Femur (tissue), 1 donor: ENCODE measurements at places on chromosomes 16 and 17.

DNA sequence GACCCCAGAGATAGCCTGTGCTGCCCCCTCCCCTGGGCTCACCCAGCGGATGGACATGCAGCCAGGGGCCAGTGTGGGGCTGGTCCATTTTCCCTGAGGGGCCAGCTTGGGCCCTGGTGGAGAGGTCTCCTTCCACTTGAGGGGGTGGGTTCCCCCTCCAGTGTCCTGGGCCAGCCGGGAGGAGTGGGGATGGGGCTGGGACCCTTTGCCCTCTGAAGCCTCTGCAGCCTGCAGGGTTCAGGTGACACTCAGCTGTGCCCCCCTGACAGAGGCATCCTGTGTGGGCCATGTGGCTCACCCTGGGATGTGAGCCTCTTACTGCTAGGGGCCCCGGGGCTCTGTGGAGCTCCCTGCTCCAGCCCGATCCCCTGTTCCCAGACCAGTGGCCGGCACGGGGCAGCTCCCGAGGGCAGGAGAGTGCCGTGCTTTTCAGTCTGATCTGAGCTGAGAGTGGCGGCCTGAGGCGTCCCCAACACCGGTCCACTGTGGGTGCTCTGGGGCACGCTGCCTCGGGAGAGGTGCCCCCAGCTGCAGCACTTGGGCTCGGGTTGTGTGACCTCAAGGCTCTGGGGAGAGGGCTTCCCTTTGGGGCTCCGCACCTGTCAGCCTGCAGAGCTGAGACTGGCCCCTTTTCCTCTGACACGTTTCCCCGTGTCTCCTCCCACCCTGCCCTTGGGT lies 439 bp upstream of the GNG13 start:
- DNase-seq, result no peak

DNA sequence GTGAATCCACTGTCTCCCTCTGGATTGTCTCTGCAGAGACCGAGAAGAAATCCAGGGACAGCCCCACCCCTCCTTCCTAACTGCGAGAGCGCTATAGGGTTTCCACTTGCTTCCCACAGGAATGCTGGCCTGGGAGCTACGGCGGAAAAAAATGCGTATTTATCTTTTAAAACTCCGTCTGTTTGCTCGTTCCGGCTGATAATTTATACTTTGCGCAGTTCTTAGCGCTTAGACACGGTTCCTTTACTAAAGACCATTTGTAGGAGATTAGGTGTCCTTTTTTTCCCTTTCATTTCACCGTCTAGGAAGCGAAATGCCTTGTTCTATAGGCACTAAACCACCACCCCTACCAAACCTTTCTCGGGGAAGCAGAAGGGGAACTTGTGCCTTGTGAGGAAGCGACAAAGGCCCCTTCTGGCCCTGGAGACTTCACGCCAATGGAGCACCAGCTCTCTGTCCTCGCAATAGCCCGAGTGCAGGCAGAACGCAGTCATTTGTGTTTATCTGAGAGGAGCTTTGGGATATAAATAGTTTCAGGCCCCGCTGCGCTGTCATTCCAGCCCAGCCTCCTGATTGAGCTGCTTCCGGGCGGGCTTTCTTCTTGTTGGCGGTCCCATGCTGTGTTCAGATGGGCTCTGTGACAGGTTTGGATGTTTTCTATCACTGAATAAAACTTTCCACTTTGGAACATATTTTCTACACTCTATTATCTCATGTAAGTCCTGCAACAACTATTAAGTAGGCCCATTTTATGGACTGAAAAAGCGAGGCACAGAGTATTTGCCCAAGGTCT lies 791 bp upstream of the SUPT4H1 start:
- DNase-seq, result peak; percentile 71

- DNase-seq, result peak; percentile 96
Observed at GRCh38 chr16:66516808-66517585, 32.9 kb downstream of the TK2 start.

GRCh38 chr17:44004761-44005526 lies 522 bp downstream of the NAGS start:
- peak; percentile 36 for DNase-seq

DNA sequence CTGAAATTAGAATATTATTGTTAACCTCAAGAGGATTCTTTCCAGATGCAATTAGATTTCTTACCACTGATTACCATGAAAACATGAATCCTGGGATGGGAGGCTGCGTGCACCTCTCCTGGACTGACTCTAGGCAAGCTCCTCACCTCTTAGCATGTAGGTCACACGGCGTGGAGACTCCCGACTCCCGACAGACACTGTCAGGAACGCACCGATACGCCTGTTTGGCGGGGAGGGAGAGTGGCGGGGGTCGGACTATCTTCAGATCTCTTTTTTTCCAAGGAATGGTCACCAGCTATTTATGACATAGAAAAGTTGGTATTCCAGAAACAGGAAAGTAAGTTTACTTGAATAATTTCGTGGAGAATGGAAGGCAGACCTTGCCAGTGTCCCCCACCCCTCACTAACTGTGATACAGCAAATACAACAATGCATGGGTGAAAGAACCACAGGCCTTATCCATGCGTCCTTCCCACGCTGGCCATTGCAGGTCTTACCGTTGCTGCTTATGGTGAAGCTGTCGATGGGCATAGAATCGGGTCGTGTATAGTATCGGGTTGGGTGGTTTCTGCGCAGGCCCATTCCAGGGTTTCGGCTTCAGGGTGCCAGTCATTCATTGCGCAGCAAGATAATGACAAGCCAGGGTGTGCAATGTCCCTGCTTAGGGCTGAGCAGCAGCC lies 62.6 kb upstream of the ENDOV start:
- DNase-seq, result no peak

DNA sequence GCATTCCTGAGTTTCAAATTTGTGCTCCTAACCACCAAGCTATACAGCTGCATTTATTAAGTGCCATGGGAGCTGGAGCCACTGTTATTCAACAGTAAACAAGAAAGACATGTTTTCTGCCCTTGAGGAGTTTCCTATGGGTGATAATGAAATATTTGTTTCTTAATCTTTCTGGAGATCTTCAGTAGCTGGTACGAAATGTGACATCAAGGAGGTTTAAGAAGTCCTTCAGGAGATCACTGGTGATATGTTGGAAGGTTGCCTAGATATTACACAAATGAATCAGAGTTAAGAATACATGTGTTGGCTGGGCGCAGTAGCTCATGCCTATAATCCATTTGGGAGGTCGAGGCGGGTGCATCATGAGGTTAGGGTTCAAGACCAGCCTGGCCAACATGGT lies 14.9 kb downstream of the RHOT1 start:
- DNase-seq, result no peak

DNA sequence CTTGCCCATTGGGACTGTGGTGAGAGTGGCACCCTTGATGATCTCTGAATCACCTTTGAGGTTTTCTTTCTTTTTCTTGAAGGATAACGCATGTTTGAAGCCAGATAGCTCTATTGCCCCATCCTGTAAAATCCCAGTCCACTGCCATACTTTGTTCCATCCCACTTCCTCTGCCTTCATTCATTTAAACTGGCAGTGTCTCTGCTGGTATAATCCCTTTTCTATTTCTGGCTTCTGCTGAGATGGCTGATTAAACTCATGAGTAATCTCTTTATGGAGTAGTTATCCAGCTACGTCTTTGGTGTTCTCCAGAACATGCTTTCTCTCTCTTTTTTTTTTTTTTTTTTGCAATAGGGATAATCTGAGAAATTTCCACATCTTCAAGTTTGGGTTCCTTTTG lies 656.5 kb upstream of the SALL1 start:
- DNase-seq, result no peak

GRCh38 chr16:56424791-56425438 lies 430 bp downstream of the AMFR start:
- peak; percentile 51 for DNase-seq

GRCh38 chr17:65185668-65186382 lies 48.7 kb downstream of the RGS9 start:
- DNase-seq, result no peak

GRCh38 chr17:68293490-68294195 lies 2.3 kb downstream of the ARSG start:
- DNase-seq, result no peak

DNA sequence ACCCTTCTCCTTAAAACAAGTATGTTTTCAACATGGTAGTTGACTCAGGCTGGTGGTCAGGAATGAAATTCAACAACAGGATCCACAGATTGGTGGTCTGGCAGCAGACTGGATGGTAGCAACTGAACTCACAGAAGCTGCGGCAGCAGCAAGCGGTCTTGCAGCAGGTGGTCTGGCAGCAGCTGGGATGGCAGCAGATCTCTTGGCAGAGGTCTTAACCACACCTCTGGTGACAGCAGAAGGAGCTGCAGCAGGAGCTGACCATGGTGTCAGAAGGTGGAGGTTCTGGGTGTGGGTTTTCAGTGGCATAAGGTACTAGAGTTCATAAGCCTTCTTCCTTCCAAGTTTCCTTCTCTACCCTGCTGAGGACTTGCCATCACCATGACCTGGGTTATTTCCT lies 2.2 kb upstream of the KRTAP4-1 start:
- DNase-seq, result peak; percentile 28

DNA sequence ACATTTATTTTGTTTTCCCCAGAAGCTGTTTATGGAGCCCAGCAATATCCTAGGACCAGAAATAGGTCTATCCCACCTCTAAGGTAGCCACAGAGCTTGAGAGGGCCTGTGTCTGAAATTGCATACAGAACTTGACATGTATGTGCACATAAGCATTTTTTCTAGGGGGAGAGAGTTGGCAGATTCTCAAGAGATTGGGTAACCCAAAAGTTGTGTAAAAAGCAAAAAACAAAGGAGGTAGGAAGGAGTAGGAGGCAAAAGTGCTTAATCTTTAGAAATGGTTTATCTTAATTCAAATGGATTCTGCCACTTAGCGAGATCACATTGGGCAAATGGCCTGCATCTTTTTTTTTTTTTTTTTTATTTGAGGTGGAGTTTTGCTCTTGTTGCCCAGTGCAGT lies 3.5 kb downstream of the PLK1 start:
- no peak for DNase-seq

GRCh38 chr16:3021449-3022207 lies 1.5 kb downstream of the TNFRSF12A start:
- peak; percentile 88 for DNase-seq

- peak; percentile 70 for DNase-seq
Observed at GRCh38 chr17:47694581-47695428, 844 bp downstream of the TBKBP1 start.

DNA sequence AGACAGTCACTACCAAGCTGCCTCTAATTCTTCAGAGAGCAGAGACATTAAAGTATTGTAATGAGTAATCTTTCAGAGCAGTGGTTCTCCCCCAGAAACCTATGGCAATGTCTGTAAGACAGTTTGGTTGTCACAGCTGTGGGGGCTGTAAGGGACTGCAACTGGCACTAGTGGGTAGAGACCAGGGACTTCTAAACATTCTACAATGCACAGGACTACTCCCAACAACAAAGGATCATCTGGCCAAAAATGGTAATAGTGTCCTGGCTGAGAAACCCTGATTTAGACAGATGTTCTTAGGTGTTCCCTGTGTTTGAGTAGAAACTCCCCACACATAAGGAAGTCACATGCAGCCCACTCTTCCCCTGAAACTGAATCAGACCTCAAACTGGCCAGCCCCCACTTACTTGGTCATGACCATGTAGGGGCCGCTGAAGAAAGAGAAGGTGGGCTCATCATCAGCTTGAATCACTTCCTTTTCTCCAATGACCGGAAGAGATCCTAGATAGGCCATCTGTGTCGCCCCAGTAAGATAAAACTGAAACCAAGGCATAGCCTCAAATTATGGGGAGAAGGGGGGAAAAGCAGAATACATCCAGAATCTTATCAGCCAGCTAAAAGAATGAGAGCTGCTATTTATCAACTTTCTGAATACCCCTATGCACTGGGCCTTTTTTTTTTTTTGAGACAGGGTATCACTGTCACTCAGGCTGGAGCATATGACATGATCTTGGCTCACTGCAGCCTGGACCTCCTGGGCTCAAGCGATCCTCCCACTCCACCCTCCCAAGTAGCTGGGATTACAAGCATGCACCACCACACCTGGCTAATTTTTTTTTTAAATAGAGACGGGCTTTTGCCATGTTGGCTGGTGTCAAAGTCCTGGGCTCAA lies 75.8 kb downstream of the TEX14 start:
- no peak for DNase-seq

DNA sequence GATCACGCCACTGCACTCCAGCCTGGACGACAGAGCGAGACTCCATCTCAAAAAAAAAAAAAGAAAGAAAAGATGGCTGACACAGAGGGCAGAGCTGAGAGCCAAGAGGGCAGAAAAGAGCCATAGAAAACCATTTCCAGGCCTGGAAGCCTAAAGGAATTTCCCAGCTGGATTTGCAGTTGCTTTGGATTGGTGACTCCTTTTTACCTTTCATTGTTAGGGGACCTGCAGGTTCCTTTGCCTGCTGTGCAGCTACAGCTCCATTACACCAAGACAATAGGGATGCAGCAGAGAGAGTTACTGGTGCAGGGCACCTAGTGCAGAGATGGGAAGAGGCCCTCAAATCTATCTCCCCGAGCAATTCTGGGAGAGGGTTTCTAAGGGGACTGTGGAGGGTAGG lies 18.4 kb downstream of the ZNF668 start:
- DNase-seq, result no peak

DNA sequence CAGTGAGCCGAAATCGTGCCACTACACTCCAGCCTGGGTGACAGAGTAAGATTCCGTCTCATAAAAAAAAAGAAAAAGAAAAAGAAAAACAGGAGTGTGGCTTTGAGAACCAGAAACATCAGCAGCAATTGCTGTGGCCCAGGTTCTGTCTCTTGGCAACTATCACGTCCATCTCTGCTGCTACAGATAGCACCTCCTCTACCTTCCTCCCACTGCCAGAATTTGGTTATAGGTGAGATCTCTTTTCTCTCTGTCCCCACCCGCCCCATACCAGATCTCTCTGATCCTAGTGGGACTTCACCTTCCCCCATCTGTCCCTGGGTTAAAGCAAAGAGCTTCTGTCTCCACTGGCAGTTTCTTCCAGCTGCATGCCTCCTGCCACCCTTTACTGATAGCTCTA lies 3.1 kb downstream of the TLCD2 start:
- DNase-seq, result no peak

DNA sequence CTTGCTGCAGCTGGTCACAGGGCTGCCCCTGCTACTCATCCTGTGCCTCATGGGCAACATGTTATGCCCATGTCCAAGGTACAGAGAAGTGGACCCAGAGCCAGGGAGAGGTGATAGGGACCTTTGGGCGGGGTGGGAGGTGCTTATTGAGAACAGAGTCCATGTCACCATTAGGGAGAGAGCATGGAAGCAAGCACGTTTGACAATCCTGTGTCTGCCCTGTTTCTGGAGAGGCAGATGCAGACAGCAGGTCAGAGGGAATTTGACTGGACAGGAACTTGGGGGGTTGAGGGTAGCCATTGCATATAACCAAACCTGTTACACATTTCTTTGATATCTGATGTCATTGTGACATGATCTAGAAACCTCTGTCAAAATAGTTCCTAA lies 14.3 kb upstream of the ARL4D start:
- DNase-seq, result no peak

DNA sequence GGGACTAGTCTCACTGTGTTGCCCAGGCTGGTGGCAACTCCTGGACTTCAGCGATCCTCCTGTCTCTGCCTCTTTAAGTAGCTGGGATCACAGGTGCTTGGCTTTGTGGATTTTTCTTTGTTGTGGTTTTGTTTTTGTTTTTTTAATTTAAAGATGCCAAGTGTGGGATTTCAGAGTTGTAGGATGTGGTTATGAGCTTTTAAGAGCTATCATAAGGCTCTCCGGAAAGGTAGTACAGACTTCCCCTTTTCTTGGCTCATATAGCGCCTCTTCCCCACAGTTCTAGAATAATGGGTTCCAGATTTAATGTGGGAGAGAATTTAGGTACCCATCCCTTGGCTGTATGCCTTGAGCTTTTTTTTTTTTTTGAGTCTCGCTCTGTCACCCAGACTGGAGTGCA lies 17.1 kb downstream of the AKAP1 start:
- DNase-seq, result no peak

- no peak for DNase-seq
Observed at GRCh38 chr16:84175350-84176081, 11.3 kb downstream of the TAF1C start.

GRCh38 chr17:64689106-64689505 lies 27.0 kb upstream of the SMURF2 start:
- DNase-seq, result no peak
